ENCODE measurements at places on chromosomes 2 and 18. TPM values are rescaled to one million over a fixed set of nuclear protein-coding genes. Genes with fewer than 3 reads are reported as not detected.

DNA sequence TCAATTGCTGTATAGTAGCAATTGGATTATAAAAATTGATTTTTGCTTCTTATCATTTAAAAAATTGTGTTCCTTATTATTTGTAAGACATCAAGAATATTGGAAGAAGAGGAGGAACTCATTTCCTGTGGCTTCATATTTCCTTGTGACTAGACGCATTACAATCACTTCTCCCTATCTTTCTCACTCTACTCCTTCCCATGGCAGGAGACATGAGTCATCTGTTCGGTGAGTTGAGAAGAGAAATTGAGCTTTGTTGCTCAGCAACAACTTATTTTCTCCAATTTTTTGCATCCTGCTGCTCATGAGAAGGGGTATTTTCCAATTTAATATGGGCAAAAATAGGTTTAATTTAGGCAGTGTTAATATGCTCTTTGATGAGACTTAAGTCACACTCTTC lies 1783.9 kb downstream of the SUCLG1 start:
- no peak for DNase-seq

- no peak for DNase-seq
Observed at GRCh38 chr2:3129867-3130266, 247.8 kb downstream of the EIPR1 start.

GRCh38 chr18:11980163-11980493 lies 1.2 kb upstream of the IMPA2 start:
- DNase-seq, result no peak

DNA sequence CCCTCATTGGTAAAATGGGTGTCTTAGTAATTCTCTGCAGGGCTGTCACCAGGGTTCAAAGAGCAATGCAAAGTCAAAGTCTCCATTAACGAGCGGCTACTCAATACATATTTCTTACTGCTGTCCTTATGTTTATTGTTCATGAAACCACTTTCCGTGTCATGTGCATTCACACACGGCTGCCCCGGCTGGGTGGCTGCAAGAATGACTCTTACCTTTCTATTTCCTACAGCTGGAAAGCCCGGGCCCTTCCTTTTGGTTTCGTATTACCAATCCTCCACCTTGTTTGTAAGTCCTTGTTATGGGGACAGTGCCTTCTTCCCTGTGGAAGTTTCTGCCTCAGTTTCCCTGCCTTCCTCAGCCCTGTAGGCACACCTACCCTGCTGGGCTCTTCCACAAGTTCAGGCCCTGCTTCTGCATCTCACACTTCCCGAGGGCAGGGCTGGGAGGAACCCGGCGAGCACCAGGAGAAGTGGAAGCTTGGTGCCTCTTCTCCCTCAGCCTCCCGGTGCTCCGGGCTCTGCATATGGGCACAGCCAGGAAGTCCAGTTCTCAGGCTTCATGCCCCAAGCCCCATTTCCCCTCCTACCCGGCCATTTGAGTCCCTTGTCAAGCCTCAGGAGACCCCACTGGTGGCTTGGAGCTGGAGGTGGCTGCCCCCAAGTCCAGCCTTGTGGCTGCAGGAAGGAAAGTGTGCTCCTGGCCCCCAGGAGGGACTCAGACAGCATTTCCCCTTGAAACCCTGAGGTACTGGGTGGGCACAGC lies 18.7 kb upstream of the ACKR3 start:
- DNase-seq, result no peak

SAG gene
- total RNA-seq, result 0.12 TPM

GPR17 gene
- 0.84 TPM for total RNA-seq
